NCI-H460 (cell line): ENCODE measurements at places on chromosomes 4 and X.

DNA sequence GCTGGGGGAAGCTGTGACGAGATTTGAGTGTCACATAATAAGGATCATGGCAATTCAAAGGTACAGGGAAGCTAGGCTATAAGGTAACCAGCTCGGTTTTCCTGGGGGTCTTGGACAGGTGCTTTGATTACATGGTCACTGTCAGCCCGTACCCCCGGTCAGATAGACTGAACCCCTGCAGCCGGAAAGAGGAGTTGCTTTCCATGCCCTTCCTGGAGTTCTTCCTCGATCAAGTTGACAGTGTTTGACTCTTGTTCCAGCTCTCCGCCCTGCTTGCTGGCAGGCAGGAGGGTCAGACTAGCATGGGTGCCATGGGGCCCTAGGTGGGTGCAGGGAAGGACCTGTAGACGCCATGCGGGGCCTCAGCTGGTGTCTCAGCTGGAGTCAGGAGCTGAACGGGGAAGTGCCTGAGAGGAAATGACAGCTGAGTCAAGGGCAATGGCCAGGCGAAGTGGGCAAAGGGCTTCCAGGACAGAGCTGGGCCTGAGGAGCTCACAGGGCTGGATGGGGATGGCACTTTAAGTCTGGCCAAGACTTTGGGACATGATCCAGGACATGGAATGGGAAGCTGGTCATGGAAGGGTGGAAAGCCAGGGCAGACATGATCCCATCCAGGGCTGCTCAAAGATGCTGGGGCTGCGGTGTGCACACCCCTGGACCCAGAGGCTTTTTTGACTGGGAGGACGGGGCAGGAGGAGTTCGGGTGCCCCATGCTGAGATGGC is 1.6 kb downstream of the TMEM187 start:
- no peak for DNase-seq

GRCh38 chrX:120457766-120458180 is 11.3 kb downstream of the LAMP2 start:
- no peak for DNase-seq

DNA sequence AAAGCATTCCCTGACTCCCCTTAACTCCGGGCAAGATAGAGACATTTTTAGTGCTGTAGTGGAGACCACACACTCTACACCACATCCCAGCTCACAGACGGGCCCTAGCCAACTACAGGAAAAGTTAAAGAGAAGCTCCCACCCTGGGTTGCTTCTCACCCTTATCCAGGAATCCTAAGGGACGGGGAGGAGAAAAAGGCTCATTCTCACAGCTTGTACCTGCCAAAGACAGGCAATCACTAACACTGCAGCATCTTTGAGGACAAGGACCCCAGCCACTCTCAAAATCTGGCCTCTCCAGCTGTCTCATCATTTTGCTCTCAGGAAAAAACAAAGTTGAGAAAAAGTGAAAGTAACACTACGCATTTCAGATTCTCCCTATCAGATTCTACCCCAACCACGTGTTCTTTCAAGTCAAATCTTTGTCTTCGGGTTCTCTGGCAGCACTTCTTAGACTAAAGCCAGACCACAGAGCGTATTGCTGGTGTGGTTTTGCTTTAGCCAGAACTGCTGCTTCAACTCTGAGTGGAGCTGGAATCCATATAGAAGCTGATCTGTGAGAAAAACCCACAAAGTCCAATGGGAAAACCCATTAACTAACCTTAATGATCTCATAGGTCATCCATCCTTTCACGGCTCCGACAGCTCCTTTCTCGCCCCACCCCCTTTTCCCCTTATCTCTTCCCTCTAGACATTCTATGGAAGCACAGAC is 605.9 kb upstream of the DIPK2B start:
- no peak for DNase-seq

GRCh38 chr4:53367721-53368120 is 1.9 kb upstream of the SCFD2 start:
- DNase-seq = no peak

GRCh38 chr4:90582087-90582486 is 454.9 kb downstream of the CCSER1 start:
- no peak for DNase-seq

DNA sequence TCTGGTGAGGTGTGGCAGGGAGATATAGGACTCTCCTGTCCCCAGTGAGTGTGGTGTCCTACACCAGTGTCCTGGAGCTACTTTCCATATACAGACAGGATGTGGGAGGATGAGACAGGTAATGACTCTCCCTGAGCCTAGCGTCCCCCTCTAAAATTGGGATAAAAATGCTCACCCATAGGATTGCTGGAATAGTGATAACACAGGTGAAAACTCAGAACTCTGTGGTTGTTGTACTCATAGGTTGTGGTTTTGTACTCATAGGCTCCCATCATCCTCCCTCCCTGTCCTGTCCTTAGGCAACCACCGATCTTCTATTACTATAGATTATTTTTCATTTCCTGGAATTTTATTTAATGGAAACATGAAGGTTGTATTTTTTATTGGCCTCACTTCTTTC is 60.7 kb upstream of the NXF3 start:
- no peak for DNase-seq

DNA sequence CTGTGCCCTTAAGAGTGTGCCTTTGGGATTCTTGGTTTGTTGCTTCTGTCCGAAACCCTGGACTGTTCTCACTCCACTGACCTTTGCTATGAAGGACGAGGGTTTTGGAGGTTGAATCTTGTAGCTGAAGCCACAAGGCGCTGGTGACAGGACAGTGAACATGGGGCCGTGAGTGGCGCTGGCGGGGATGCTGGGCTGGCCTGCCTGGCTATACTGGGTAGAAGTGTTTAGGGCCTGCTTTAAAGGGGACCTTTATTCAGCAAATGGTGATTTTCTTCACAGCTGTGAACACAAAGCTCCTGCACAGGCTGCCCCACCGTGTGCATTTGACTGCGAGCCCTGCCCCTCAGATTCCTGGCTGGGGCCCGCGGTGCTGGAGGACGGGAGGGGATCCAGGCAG is 27.1 kb upstream of the TADA2B start:
- DNase-seq = no peak
